Stimulated activated CD4-positive, alpha-beta T cell treated with anti-CD3 and anti-CD28 coated beads, Interleukin-1b, Interleukin-23, amount 100 ng/mL, for 48 hours (primary cell): ENCODE measurements at places on chromosomes 7 and 10.

GRCh38 chr10:31320550-31321211 lies 1.7 kb downstream of the ZEB1 start:
- DNase-seq = peak; percentile 13

GRCh38 chr10:77889277-77889903 lies 37.2 kb downstream of the DLG5 start:
- no peak for DNase-seq

DNA sequence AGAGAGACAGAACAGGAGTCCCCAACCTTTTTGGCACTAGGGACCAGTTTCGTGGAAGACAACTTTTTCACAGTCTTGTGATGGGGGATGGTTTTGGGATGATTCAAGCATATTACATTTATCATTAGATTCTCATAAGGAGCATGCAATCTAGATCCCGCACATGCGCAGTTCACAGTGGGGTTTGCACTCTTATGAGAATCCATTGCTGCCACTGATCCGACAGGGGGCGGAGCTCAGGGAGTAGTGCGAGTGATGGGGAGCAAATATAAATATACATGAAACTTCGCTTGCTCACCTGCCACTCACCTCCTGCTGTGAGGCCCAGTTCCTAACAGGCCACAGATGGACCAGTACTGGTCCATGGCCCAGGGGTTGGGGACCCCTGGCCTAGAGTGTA lies 14.2 kb downstream of the CCL26 start:
- DNase-seq = no peak

GRCh38 chr10:3783682-3784432 lies 1.2 kb downstream of the KLF6 start:
- DNase-seq = no peak

DNA sequence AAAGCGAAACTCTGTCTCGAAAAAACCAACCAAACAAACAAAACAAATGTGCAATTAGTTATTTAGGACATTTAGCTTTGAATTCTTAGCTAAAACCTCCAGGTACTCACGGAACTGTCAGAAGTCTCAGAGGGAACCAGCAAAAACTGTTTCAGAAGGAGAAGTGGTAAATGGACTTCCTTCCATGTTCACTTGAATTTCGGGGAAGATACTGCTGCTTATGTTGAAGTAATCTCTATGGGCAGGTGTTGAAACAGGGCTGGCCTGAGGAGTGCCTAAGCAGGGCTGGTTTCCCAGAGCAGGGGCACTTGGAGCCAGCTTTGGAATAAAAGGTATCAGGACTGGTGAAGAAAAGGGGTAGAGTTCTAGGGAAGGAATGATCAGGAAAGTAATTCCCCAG lies 2.4 kb upstream of the EXOC6 start:
- no peak for DNase-seq

DNA sequence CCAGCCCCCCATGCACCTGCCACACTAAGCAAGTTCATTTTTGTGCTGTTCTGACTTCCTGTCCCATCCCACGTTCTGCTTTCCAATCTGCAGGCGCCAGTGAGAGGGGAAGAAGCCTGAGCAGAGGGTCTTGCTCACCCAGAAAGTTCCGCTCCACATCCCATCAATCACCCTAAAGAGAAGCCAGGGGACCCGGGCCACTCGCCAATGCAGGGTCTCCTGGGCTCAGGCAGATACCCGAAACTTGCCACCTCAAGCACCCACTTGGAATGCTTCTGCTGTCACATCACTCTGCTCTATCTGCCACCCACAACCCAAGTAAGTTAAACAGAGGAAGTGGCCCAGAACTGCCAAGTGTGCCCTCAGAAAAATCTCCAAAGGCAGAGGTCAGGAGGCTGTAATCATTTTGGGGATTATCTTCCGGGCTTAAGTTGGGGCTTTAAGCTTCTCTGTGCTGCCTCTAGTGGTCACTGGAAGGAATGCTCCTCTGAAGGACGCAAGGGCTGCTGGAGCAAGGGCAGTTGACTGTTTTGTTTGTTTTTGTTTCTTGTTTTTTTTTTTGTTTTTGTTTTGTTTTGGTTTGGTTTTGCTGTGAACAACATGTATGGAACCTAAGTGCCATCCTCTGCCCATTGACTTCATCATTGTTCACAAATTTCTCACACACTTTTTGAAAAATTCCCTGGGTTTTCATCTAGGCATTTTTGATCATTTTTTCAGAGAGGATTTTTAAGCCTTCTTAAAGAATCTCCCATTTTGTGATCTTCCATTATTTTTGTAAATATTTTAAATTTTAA lies 25.5 kb downstream of the PRR15 start:
- no peak for DNase-seq

- no peak for DNase-seq
Observed at GRCh38 chr7:141295367-141295895, 221.6 kb downstream of the TMEM178B start.

DNA sequence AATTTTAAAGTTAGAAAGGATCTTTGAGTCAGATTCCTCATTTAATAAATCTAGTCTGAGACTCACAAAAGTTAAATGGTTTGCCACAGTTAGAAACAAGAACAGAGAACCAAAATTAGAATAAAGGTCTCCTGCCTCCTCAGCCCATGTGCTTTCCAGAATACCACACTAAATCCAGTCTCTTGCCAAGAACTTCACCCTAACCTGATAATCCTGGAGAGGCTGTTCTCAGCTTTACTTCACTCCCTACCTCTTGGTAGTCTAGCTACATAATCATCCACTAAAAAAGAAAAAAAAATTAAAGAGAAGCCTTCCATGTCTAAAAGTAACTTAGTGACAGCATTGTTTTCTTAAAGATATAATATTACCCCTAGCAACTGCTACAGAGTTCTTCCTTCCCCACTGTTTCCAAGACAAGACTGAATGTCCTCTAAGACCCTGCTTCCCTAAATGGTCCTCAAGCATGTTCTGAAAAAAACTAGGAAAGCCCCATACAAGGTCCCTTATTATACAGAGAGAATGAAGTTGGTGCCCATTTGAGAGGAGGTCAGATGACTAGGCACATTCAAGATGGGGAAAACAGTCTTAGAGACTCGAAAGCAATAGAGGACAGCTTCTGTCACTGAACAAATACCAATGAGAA lies 56.8 kb downstream of the ZNF438 start:
- no peak for DNase-seq

DNA sequence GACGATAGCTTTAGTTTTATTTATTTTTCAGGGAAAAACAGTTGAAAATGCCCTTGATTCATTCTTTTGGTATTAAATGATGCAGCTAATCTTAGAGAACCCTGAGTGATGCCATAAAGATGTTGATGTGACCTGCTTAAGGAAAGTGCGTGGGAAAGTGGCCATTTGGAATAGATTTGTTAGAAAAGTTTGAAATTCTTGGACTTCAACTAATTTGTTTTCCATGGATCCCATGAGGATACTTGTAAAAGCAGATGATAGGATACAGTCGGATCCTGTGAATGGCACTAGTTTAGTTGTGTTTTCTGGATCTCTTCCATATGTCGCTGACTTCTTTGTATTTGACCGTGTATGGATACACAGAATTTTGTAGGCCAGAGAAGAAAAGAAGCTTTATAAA lies 69.0 kb downstream of the SEPTIN7 start:
- no peak for DNase-seq

DNA sequence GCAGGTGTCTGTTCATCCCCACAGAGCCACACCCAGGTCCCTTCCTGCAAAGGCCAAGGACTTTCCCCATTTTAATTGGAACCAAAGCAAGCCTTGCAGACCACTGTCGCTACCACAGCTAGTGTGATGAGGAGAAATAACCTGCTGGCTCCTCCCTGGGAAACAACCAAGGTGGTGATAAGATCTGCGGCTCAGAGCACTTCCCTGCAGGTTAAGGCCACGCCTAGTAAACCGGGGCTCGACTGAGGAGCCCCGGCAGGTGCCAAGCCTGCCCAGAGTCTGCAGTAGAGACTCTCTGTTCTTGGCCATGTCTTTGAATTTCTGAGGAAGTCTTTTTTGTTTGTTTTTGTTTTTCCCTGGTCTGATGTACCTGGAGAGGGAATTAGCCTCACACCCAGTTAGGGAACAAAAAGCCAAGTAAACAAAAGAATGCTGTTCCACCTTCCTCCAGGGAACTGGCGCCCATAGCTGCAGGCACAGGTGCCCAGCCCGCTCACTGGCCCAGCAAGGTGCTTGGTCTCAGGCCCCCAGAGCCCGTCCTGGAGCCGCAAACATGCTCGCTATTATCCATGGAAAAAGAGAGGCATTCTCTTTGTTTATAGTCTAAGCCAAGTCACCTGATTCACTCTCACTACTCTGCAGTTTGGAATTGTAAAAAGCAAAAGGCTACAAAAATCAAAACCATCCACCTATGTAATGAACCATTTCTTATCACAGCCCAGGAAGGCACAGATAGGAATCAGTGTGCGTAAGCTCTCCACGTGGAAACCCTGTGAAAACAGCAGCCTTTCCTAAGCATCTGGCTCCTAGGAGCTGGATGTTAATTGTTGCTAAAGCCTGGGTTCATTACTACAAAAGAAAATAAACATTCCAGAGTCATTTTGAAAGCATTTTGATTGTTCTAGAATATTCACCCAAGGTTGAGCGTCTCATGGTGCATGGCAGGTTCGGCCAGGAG lies 2.7 kb downstream of the GPR146 start:
- no peak for DNase-seq

- no peak for DNase-seq
Observed at GRCh38 chr10:69814251-69814650, 12.5 kb downstream of the COL13A1 start.

- no peak for DNase-seq
Observed at GRCh38 chr10:128556182-128557110, 430.2 kb upstream of the MKI67 start.

- no peak for DNase-seq
Observed at GRCh38 chr7:2523941-2524807, 4.6 kb downstream of the LFNG start.

- no peak for DNase-seq
Observed at GRCh38 chr7:1665549-1666316, 4.3 kb upstream of the ELFN1 start.
